Hematopoietic multipotent progenitor cell treated with erythropoietin and hydrocortisone succinate and interleukin-3 and kit ligand, for 15 days (in vitro differentiated cells): ENCODE measurements at places on chromosomes 6 and 20.

- no peak for DNase-seq
These were observed 3.3 kb downstream of the ID1 start for GRCh38 chr20:31608251-31608945.

- no peak for DNase-seq
These were observed 4.3 kb downstream of the IFNGR1 start for GRCh38 chr6:137214931-137215330.

DNA sequence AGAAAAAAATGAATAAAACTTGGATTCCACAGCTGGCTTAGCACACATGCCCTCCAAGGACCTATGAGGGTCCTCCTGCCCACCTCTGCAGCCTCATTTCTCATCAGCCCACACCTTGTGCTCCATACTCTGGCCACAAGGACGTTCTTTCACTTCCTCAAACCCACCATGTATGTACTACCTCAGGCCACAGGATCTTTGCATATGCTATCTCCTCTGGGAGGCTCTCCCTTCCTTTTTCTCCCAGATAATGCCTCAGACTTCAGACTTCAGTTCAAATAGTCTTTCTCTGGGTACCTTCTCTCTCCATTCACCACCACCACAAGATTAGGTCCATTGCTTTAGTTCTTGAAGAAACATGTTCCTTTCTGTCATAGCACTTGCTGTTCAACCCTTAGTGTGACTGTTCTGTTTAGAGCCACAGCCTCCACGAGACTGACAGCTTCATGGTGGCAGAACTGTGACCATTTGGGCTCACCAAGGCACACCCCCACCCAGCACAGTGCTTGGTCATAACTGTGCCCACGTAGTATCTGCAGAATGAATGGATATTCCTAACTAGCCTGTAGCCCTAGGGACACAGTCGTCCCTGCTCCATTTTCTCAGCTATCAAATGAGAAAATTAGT is 146.7 kb upstream of the LRFN2 start:
- no peak for DNase-seq

- no peak for DNase-seq
These were observed 67.8 kb downstream of the SMAP1 start for GRCh38 chr6:70735513-70735912.

DNA sequence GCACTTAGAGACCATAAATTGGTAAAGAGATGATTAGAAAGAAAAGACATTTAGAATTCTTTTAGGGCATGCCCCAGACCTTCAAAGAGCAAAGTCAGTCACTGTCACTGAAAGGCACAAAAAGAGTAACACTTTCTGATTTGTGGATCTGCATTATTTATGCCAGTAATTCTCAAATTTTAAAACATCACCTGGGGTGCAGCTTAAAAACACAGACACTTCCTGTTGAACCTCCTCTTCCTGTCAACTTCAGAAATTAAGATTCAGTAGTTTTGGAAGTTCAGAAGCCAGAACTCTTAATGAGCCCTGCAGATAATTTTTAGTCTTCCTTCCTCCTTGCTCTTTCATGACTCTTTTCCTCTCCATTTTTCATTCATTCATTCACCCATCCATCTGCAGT is 137.5 kb downstream of the NRN1 start:
- DNase-seq, result no peak

DNA sequence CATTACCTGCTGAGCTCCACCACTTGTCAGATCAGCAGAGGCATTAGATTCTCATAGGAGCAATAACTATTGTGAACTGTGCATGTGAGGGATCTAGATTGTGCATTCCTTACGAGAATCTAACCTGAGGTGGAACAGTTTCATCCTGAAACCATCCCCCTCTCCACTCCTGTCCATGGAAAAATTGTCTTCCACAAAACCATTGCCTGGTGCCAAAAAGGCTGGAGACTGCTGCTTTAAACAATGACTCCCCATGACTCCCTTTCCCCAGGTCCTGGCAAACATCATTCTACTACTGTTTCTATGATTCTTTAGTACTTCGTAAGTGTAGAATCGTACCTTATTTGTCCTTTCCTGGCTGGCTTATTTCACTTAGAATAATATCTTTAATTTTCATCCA is 9.7 kb upstream of the DYNLRB1 start:
- no peak for DNase-seq

GRCh38 chr20:17910828-17911294 is 57.7 kb downstream of the SNX5 start:
- DNase-seq, result no peak

- DNase-seq, result no peak
These were observed 199.0 kb downstream of the RNF144B start for GRCh38 chr6:18586133-18586532.

GRCh38 chr20:43583982-43584432 is 6.7 kb upstream of the IFT52 start:
- peak; percentile 93 for DNase-seq

DNA sequence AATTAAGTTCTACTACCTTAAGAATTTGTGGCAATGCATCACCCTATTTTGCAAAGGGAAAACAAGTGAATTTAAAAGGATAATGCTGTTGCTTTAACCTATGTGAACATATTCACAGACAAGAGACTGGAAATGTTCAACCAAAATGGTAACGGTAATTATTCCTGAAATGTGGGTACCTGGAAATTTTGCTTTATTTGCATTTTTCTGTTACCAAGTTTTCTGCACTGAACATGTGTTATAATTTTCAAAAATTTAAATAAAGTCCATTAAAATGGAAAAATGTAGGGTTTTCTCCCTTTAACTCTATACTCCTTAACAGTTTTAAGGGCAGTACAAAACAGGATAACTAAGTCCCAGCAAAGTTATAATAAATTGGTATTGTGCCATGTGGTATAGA is 66.4 kb downstream of the EPB41L2 start:
- no peak for DNase-seq

DNA sequence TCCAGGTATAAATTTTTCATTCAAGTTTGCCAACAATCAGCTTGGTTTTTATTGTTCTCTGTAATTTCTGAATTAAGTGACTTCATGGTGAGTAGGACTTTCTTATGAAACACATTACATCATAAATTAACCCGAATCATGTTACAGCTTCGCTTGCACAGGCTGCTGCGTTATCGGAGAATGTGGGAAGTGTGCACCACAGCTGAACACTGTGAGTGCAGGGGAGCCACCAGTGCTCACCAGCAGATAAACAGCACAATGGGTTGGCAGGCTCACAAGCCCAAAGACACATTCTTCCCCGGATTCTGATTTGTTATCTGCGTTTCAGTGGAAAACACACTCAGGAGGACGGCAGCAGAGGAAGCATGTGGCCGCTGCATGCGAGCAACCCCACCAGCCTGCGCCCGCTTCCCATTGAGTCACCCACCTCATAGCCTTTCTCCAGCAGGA is 121.1 kb downstream of the GMDS start:
- no peak for DNase-seq

DNA sequence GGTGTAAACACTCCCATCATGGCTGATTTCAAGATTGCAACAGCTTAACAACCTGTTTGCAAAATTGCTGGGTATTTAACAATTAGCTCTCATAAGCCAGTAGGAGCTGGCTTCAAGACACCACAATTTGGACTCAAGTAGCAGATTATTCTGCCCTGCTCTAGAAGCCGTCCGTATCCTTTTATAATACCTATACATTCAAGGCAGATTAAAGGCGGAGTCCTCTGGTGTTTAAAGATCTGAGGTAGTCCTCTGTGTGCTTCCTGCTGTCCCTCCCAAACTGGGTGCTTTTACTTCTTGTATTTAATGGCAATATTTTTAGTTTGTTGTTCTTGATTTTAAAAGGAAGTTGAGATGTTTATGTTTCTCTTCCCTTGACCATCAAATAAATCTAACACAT is 62.2 kb upstream of the SOX4 start:
- no peak for DNase-seq

DNA sequence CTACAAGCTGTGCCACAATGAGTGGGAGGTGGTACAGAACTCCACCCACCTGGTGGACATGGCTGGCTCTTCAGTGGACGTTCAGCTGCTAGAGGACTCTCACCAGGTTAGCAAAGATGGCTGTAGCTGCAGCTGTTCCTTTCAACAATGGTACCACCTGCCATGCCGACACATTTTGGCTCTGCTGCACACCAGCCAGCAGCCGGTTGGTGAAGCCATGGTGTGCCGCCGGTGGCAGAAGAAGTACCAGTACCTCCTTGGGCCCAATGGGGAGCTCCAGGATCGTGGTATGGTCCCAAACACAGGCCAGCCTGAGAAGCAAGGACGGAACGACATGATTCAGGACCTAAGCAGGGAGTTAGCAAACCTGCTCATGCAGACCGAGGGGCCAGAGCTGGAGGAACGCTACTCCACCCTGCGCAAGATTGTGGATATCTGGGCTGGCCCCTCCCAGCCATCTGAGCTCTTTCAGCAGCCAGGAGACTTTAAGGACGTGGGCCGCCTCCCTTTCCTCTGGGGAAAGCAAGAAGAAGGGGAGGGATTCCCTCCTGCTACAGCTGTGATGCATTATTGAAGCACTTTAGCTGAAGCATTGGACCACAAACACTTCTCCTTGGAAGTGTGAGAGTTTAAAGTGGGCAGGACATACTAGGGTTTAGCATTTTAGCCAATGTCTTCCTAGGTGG is 2.8 kb upstream of the ZSWIM1 start:
- DNase-seq, result peak; percentile 83

DNA sequence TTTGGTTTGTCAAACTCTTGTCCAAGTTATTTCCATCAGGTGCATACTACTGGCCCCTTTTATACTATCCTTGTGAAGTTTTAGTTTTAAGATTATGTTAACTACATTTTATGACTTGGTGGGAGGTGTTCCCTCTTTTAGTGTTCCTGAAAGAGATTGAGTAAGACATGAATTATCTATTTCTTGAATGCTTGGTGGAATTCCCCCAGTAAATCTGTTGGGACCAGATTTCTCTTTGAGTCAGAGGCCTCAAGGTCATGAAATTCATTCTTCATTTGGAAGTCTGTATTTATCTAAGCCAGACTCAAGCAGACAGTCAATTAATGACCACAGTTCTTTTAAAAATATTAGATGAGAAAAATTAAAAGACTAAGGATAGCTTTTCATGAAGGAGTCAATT is 81.3 kb downstream of the MOXD1 start:
- DNase-seq, result no peak

GRCh38 chr6:5128351-5128750 is 43.2 kb downstream of the PPP1R3G start:
- no peak for DNase-seq

- DNase-seq, result no peak
These were observed 51.6 kb upstream of the CHD6 start for GRCh38 chr20:41669708-41670263.

DNA sequence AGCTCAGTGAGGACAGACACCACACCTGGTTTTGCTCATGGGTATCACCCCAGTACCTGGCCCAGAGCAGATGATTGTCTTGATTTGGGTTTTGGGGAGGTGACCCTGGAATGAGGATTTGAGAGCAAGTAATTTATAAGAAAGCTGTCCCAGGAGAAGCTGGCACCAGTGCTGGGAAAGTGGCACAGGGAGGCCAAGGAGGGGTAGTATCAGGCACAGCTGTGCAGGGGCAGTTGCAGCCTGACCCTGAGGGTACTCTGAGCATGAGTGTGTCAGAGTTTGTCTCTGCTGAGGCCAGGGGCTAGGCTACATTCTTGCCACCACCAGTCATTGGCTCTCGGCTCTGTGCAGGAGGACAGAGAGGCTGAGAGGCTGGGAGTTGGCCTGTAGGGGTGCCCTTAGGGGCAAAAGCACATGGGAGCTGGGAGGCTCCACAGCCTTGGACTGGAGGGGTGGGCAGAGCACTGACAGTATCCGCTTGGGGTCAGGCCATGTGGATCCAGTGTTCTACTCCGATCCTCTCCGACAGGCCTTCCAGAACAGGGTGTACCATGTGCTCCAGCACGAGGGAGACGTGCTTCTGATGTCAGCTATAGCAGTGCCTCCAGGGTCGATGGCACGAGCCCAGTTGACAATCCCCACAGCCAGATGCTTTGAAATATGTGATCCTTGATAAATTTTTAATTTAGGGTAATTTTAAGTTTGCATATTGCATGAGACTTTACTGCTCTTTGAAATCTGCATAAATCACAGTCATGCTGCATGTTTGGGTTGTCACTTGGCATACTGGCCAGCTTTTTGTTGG is 121.3 kb downstream of the PHACTR3 start:
- no peak for DNase-seq

- no peak for DNase-seq
These were observed 26.8 kb downstream of the ANKRD60 start for GRCh38 chr20:58201616-58202015.

GRCh38 chr6:144725736-144726522 is 440.8 kb downstream of the UTRN start:
- no peak for DNase-seq

DNA sequence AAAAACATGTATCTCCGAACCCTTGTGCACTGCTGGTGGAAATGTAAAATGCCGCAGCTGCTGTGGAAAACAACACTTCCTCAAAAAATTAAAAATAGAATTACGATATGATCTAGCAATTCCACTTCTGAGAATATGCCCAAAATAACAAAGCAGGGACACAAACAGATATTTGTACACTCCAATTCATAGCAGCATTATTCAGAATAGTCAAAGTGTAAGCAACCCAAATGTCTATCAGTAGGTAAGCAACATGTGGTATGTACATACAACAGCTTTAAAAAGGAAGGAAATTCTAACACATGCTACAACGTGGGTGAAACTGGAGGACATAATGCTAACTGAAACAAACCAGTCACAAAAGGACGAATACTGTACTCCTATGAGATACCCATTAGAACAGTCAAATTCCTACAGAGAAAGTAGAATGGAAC is 5.7 kb upstream of the RAB5IF start:
- no peak for DNase-seq

DNA sequence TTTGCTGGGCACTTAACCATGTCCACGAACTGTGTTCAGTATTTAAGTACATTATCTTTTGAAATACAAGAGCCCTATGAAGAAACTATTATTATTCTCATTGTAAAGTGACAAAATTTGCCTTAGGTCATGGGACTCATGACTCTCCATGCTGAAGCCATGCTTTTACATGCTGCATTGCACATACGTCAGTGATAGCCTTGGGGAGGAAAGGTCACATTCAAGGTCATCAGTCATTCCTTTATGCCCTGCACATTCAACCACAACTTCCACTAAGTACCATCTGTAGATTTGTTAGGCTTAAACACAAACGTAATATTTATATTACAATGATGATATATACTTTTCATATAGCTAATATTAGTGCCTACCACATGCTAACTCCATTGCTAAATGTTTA is 292.7 kb downstream of the TBC1D7 start:
- no peak for DNase-seq

DNA sequence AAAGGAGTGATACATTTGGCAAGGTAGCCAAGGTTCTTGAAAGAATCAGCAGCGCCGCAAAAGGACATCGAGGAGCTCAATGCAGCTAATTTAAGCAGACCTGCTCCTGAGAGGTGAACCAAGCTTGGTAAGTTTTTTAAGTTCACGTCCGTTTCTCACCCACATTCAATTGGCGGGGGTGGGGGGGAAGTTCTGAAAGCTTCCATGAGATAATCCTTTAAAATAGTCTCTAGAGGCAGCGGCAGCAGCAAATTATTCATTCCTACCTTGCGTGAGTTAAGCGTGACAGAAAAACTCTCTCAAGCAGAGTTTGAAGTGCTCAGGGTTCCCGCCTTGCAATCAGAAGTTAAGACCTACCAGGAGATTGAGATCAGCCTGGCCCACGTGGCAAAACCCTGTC is 97.3 kb upstream of the NHSL1 start:
- no peak for DNase-seq
